ENCODE measurements at places on chromosomes 3 and 15. TPM values are rescaled to one million over a fixed set of nuclear protein-coding genes. Genes with fewer than 3 reads are reported as not detected.

- DNase-seq, result peak; percentile 63
Observed at GRCh38 chr3:69294014-69294766, 91.7 kb downstream of the FRMD4B start.

DNA sequence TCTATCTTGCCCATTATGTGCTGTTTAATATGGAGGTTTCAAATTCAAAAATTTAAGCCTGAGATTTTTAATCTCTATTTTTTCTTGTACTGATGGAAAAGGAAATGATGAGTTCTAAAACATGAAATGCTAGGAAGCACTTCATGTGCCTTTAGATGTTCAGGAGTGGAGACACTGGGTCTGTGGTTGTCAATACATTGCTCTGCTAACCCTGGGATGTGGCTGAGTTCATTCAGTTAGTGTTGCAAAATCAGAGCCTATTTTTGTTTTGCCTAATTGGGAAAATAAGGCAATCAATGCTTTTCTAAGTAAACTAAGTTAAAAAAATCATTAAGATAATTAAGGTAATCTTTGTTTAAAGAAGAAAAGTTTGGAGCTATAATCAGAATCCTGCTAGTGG lies 83.1 kb downstream of the DIPK2A start:
- no peak for DNase-seq

- DNase-seq, result peak; percentile 83
Observed at GRCh38 chr15:96037584-96037983, 292.9 kb upstream of the NR2F2 start.

- DNase-seq, result peak; percentile 23
Observed at GRCh38 chr3:160473221-160473620, 23.6 kb upstream of the TRIM59 start.

- DNase-seq, result no peak
Observed at GRCh38 chr3:119536757-119537156, 22.7 kb downstream of the CD80 start.

GRCh38 chr3:40324621-40325020 lies 15.1 kb downstream of the EIF1B start:
- no peak for DNase-seq

GRCh38 chr15:63655683-63656372 lies 58.6 kb downstream of the FBXL22 start:
- no peak for DNase-seq

DNA sequence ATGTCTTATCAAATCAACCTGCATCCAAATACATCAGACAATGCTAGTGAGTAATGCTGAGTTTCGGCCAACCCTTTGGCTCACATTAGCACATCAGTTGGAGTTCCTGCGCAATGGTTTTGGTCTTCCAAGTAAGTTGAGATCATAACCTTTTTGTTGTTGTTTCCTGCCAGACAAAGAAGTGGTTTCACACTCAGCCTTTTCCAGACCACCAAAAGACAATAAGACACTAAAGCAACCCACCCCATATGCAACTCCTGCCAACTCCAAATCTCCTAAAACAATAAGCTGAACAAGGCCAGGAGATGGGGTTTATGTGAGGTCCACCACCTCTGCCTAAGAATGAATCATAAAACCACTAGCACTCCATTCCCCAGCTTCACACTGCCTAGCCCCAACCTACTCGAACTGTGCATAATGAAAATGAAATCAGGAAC lies 177.0 kb downstream of the ERC2 start:
- no peak for DNase-seq

- no peak for DNase-seq
Observed at GRCh38 chr15:55518641-55519040, 10.6 kb upstream of the DNAAF4 start.

GRCh38 chr3:24741506-24741905 lies 246.9 kb upstream of the THRB start:
- DNase-seq, result no peak

GRCh38 chr3:111335512-111336303 lies 206.3 kb upstream of the CD96 start:
- no peak for DNase-seq

DNA sequence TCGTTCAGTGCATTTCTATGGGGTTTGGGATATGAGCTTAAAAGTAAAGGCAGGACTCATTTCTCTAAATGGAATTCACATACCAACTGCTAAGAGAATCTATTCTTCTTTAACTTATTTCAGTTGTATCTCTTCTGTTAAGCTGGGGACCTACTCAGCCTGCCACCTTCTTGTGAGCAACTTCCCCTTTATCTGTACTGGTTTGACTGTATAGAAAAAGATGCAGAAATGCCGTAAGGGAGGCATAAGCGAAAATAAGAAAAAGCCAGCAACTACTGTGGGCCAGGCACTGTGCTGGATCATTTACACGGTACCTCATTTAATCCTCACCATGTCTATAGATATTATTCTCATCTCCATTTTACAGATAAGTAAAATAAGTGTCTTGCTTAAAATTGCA lies 38.4 kb downstream of the RBMS3 start:
- DNase-seq, result no peak

DNA sequence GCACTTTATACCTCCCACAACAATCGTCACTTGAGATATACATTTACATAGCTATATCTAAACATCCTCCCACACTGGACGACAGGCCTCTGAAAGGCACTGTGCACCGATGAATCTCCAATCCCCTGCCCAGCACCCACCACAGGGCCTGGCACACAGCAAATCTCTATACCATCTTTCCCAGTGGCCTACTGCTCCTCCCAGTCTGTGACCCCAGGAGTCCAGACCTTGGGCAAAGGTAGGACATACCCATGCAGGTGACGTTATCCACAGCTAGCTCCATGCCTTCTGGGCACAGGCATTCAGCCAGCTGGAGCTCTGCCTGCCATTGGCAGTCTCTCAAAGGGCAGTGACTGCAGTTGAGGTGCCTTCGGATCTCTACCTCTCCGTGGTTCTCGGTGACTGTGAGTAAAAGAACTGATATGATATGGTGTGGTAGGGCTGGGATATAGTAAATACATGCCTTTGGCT lies 5.8 kb downstream of the LTK start:
- DNase-seq, result no peak

- no peak for DNase-seq
Observed at GRCh38 chr15:101718896-101719295, 5.4 kb downstream of the TARS3 start.

Gene CYP8B1
- not detected for total RNA-seq

Gene GCNT3
- under 0.01 TPM for total RNA-seq

Gene MAP3K13
- 11.6 TPM for total RNA-seq

Gene TMEM45A
- 53.1 TPM for total RNA-seq

Gene THRB
- 5.2 TPM for total RNA-seq

Gene OIP5
- total RNA-seq, result 8.6 TPM

Gene GABRG3
- total RNA-seq, result not detected

Measured in fibroblast of villous mesenchyme (primary cell).